ENCODE measurements at places on chromosomes 2 and 18.

DNA sequence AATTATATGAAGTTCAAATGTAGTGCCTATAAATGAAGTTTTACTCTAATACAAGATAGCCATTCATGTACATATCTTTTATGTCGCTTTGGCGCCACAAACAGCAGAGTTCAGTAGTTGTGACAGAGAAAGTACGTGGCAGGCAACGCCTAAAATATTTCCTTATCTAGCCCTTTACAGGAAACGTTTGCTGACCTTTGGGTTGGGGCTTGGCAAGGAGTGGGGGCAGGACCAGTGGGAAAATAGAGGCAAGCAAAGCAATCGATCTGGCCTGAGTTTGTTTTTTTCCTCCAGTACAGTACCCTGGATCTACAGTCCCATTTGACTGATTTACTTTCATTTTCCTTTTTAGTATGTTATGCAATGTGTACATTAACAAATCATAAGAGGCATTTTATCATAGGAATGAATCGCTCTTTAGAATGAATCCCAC, 13.1 kb downstream of the CCDC68 start:
- DNase-seq = peak; percentile 47

- peak; percentile 72 for DNase-seq
These were observed 603 bp downstream of the ATAD2B start for GRCh38 chr2:23926290-23926749.

GRCh38 chr2:147739508-147739907, 105.3 kb upstream of the ACVR2A start:
- DNase-seq = no peak

DNA sequence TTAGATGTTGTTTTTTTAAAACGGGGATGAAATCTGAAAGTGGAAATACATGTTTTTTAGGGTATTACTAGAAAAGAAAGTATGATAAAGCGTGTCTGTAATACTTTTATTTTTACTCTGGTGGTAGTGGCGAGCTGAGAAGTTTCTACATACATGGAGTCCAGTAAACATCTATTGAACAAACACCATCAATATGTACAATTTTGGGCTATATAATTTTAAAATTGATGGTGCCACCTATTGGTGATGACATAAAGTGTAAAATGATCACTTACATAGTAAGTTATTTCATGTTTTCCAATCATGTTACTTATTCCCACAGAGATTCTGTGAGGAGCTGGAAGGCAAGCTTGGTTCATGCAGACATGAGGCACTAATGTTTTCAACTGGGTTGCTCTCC, 31.5 kb upstream of the NFE2L2 start:
- no peak for DNase-seq

- DNase-seq = no peak
These were observed 564 bp downstream of the TRABD2A start for GRCh38 chr2:84880395-84880644.

DNA sequence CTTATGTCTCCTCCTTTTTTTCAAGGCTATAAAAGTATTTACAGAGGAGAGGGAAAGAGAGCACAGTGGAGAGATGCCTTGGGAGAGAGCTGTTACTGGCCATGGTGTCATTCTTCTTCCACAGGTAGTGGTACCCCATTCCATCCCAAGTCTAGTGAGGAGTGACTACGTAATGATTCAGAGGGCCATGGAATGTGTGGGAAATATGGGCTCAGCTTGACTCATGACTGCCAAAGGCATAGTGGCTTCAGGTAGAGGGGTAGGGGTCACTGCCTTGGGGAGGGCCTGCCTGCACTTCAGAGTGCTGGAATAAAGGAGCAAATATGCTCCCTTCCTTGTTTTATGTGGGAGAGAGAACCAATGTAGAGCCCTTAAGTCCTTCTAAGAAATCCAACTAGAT, 620.6 kb downstream of the IRS1 start:
- no peak for DNase-seq

GRCh38 chr2:226380679-226381078, 418.9 kb downstream of the IRS1 start:
- no peak for DNase-seq

DNA sequence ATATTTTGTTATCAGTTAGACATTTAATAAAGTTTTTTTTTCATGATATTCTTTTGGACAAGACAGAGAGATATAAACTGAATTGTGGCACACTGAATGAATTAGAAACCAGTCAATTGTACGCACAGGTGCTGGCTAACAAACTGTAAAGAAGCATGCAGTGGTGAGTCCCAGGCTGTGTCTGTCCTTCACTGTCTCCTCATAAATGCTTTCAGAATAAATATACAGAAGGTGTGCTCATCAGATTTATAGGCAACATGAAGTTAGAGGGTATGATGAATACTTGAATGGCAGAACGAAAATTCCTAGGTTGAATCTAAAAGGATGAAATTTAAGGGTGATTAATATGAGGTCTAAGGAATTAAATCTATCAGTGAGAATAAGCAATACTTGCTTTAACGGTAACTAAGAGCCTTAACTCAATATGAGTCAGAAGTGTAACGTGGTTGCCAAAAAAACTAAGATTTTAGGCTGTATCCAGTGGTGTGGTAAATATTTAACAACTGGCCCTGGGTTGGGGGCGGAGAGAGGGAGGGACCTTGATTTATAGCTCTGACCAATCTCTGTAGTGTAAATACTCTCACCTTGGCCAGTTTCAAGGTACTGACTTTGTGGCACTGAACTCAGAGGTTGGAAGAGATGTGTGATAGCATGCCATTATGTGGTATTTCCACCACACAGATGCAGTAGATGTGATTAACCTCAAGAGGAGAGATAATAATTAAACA, 41.9 kb upstream of the AAK1 start:
- no peak for DNase-seq
